MCF 10A (cell line): ENCODE measurements at places on chromosomes 6 and 20. TPM values are rescaled to one million over a fixed set of nuclear protein-coding genes. Genes with fewer than 3 reads are reported as not detected.
A peak's percentile ranks its signal among the peaks of the same experiment; 100 is the strongest.

ABHD16B gene
- not detected in 2 replicates for total RNA-seq

GRCh38 chr6:152975204-152975915 is 7.5 kb downstream of the FBXO5 start:
- H3K27me3 ChIP-seq: no peaks in the 10 kb centered on the region
- H3K27ac ChIP-seq: peak overlapping the region; percentile 67
- no peak overlapping the region for H3K4me3 ChIP-seq
- H3K36me3 ChIP-seq: peaks cover 45% of the 10 kb centered on the region
- DNase-seq: peak; percentile 34

- no peak overlapping the region for H3K4me3 ChIP-seq
- no peaks in the 10 kb centered on the region for H3K4me1 ChIP-seq
- DNase-seq: no peak
- H3K27ac ChIP-seq: no peak overlapping the region
Measured at GRCh38 chr20:63767886-63768285, 28.3 kb downstream of the SLC2A4RG start.

GDAP1L1 gene
- total RNA-seq: 0.37 TPM in 1 of 2 replicates, not detected in the other

DNA sequence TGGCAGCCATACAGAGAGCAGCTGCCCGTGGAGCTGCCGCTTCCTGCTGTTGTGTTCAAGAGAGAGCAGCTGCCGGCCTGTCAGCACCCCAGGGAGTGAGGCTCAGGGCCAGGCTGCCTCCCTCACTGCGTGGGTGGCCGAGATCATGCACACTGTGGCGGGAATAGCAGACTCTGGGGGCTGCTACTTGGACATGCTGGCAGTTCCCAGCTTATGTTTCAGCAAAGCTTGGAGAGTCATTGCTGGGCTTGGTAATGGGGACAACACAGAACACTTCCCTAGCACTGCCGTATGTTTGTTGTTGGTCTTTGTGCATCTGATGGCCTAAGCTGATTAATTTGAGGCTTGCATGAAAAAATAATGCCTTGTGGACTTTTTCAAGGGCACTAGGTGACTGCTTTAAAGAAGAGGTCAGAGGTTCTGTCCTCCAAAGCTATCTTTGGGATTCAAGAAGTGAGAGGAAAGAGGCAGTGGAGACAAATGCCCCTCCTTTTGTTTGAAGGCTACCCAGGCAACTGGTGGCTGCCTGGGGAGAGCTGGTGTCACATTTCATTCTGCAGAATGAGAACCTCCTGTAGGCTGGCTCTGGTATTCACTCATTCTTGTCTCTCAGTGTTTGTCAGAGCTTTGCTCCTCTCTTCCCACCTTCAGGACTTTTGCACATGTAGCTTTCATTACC is 18.8 kb downstream of the MRAP2 start:
- peak overlapping the region; percentile 9 for H3K27ac ChIP-seq
- no peak overlapping the region for H3K4me3 ChIP-seq
- DNase-seq: peak; percentile 50
- H3K36me3 ChIP-seq: no peaks in the 10 kb centered on the region
- peaks cover 9% of the 10 kb centered on the region for H3K4me1 ChIP-seq
- no peaks in the 10 kb centered on the region for H3K27me3 ChIP-seq

- no peak for DNase-seq
- no peaks in the 10 kb centered on the region for H3K36me3 ChIP-seq
- no peaks in the 10 kb centered on the region for H3K27me3 ChIP-seq
- peaks cover 5% of the 10 kb centered on the region for H3K4me1 ChIP-seq
Measured at GRCh38 chr6:16468991-16469615, 230.7 kb downstream of the GMPR start.

- H3K36me3 ChIP-seq: peaks cover 43% of the 10 kb centered on the region
- no peaks in the 10 kb centered on the region for H3K27me3 ChIP-seq
- peaks cover 9% of the 10 kb centered on the region for H3K4me1 ChIP-seq
- H3K4me3 ChIP-seq: no peak overlapping the region
Measured at GRCh38 chr20:64036346-64037198, 590 bp downstream of the C20orf204 start.

GRCh38 chr6:73782911-73783310 is 86.9 kb downstream of the CD109 start:
- H3K27me3 ChIP-seq: no peaks in the 10 kb centered on the region
- H3K4me1 ChIP-seq: no peaks in the 10 kb centered on the region
- no peak overlapping the region for H3K27ac ChIP-seq
- no peak overlapping the region for H3K4me3 ChIP-seq

DNA sequence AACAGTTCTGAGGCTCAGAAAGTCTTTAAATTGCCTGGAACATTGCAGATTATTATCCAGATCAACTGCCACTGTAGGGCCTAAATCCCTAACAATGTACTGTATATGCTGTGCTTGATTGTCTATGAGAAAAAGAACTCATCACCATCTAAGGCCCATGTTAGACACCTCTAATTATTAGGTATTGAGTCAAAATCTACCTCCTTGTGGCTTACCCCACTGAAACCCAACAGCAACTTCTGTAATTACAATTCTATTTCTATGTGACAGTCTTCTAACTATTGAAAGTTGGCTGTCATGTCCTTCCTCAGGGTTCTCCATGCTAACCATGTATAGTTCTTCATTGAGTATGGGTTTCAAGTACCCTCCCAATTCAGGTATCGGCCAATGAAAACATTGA is 13.9 kb downstream of the MCM9 start:
- H3K4me3 ChIP-seq: no peak overlapping the region
- H3K27me3 ChIP-seq: no peaks in the 10 kb centered on the region
- H3K36me3 ChIP-seq: peaks cover 64% of the 10 kb centered on the region
- no peaks in the 10 kb centered on the region for H3K4me1 ChIP-seq

RBBP8NL gene
- not detected in 2 replicates for total RNA-seq

GCNT2 gene
- 0.63 and 0.96 TPM in 2 replicates for total RNA-seq

DNA sequence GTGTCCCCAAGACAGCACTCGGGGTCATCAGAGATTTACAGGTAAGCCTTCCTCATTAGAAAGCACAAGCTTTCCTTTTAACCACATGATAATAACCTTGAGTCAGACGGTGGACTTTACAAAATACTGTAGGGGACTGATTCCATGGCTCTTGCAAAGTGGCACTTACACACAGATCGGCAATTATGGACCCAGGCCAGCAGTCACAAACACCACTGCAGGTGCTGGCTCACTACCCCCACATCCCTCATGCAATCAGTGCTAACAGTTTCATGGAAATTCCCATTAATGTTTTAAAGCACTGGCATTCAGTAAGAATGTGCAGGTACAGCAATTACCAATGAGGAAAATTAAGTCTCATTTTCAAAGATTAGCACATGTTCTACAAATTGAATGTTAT is 516.5 kb downstream of the PRKN start:
- H3K27ac ChIP-seq: no peak overlapping the region
- H3K4me3 ChIP-seq: no peak overlapping the region
- no peaks in the 10 kb centered on the region for H3K36me3 ChIP-seq
- DNase-seq: no peak
- H3K4me1 ChIP-seq: no peaks in the 10 kb centered on the region
- H3K27me3 ChIP-seq: no peaks in the 10 kb centered on the region

DNA sequence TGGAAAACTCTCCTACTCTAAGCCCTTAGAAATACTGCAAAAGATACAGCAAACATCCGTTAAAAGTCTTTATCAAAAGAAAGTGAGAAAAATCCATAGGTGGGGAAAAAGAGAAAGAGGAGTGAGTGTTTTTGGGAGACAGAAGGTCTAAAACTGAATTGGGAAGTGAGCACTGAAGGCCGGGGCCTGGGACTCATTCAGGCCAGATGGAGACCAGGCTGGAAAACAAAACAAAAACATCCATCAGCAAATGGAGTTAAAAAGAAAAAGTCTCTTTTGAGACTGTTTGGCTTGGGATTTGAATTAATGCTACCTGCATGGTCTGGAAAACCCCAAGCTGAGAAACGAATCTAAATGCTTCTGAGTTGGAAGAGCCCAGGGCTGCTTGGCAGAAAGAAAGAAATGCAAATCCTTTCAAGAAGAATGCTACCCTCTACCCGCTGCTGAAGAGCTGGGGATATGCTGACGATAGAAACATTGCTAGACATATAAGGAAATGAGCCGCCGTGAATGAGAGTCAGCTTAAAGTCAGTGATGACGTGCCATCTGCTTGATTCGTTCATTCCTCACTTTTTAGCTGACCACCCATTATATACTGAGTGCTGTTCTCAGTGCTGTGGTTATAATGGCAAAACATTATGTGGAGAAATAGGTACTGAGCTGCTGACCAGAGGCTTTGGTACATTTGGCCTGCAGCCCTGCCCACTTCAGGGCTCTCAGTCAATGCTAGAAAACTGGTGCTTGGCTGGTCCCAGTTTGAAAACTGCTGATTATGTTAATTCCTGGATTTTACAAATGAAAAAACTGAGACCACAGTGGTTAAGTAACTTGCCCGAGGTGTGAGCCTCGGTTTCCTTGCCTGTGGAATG is 28.0 kb upstream of the TULP4 start:
- H3K27me3 ChIP-seq: no peaks in the 10 kb centered on the region
- no peak overlapping the region for H3K4me3 ChIP-seq
- peaks cover 9% of the 10 kb centered on the region for H3K36me3 ChIP-seq
- peak overlapping the region; percentile 73 for H3K27ac ChIP-seq
- H3K4me1 ChIP-seq: peaks cover 21% of the 10 kb centered on the region
- no peak for DNase-seq

DNA sequence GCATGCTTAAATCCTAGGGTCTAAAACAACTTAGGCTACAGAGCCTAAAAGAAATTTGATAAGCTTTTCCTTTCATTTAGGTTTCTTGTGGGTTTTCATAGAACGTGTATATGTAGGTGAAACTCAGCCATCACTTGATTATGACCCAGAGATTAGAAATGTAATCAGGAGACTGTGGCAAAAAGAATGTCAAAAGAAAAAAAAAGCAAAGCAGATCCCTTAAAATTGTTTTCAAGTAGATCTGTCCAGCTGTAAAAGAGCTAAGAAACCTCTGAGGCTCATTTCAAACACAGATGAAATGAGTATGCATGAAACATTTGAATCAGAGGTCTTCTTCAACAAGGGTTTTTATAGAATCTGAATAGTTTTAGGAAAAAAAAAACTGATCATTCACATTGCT is 341.3 kb upstream of the PRDM1 start:
- H3K27me3 ChIP-seq: no peaks in the 10 kb centered on the region
- peaks cover 10% of the 10 kb centered on the region for H3K4me1 ChIP-seq
- no peak overlapping the region for H3K4me3 ChIP-seq

- no peak overlapping the region for H3K27ac ChIP-seq
- peak; percentile 71 for DNase-seq
- peak overlapping the region; percentile 70 for H3K4me3 ChIP-seq
- H3K27me3 ChIP-seq: no peaks in the 10 kb centered on the region
- H3K4me1 ChIP-seq: peaks cover 15% of the 10 kb centered on the region
Measured at GRCh38 chr6:34235307-34236130, 1.2 kb upstream of the HMGA1 start.

DNA sequence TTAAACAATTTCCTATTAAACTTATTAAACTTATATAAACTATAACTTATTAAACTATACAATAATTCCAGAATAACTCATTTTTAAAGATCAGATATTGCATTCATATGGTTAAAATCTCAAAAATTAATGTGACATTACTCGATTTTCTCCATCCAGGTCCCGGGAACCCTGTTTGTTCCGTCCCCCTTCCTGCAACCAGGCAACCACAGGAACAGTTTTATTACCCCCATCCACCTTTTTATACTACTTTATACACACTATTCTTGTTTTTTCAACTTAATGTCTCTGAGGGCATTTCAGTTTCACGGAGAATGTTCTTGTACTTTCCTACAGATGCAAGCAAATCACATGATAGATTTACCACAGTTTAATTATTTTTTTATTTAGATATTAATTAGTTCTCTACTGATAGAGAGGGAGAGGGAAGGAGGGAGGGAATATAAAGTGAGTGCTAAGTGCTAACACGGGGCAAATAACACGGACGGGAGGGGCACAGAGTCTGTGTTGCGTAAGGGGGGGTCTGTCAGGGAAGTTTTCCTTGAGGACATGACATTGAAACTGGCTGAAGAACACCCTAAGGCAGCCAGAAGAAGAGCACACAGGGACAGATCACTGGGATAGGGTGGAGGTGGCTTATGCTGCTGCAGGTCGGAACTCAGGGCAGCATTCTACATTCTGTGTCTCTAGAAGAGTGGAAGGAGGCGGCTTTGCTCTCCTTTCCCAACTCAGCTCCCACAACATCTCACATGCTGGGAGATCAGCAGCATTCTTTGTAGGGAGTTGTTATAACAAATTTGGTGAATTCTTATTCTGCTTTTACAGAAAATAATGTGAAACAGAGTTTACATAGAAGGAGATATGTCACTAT is 225.2 kb downstream of the FOXC1 start:
- peaks cover 14% of the 10 kb centered on the region for H3K4me1 ChIP-seq
- H3K27ac ChIP-seq: no peak overlapping the region
- no peak overlapping the region for H3K4me3 ChIP-seq
- no peaks in the 10 kb centered on the region for H3K27me3 ChIP-seq

BPHL gene
- total RNA-seq: 13.2 and 17.5 TPM in 2 replicates

- H3K36me3 ChIP-seq: no peaks in the 10 kb centered on the region
- H3K27me3 ChIP-seq: peaks cover 10% of the 10 kb centered on the region
- H3K4me3 ChIP-seq: no peak overlapping the region
- H3K4me1 ChIP-seq: no peaks in the 10 kb centered on the region
- H3K27ac ChIP-seq: no peak overlapping the region
Measured at GRCh38 chr20:63843778-63844177, 12.7 kb upstream of the ZBTB46 start.

- DNase-seq: no peak
- H3K4me3 ChIP-seq: no peak overlapping the region
- H3K4me1 ChIP-seq: no peaks in the 10 kb centered on the region
- peaks cover 54% of the 10 kb centered on the region for H3K36me3 ChIP-seq
Measured at GRCh38 chr6:148538261-148539190, 195.9 kb downstream of the SASH1 start.

METTL24 gene
- total RNA-seq: not detected in 2 replicates

GRCh38 chr6:25755483-25755882 is 941 bp downstream of the SLC17A4 start:
- H3K4me1 ChIP-seq: peaks cover 6% of the 10 kb centered on the region
- no peaks in the 10 kb centered on the region for H3K36me3 ChIP-seq
- DNase-seq: no peak
- no peak overlapping the region for H3K27ac ChIP-seq

DNA sequence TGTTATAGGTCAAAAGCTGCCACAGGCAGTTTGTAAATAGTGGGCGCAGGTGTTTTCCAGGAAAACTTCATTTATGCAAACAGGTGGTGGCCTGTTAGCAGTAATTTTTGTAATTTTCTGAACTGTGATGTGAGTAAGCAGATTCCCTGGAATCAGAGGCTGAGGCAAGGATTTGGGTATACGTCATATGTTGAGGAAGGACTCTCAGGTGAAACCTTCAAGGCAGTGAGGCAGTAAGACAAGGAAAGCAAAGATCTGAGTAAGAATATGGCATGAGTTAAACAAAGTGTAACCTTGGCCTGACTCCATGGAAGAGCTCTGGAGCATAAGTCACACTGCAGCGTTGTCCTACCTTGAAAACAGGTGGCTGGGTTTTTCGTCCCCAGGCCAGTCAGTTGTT is 291.1 kb upstream of the BTBD3 start:
- no peaks in the 10 kb centered on the region for H3K4me1 ChIP-seq
- DNase-seq: no peak
- no peaks in the 10 kb centered on the region for H3K36me3 ChIP-seq

AGER gene
- 8.0 and 8.4 TPM in 2 replicates for total RNA-seq

C20orf141 gene
- not detected in 2 replicates for total RNA-seq
